Activated CD4-positive, alpha-beta T cell treated with anti-CD3 and anti-CD28 coated beads, Interleukin-2, amount 10 ng/mL, durations not matched to agents 7 days and 5 days (primary cell): ENCODE measurements at places on chromosomes 3 and 15. TPM values are rescaled to one million over a fixed set of nuclear protein-coding genes. Genes with fewer than 3 reads are reported as not detected.

Gene PPP1R2
- 85.9 TPM for total RNA-seq

Gene IL16
- 239 TPM for total RNA-seq

Gene DET1
- total RNA-seq: 4.9 TPM

Gene CLDN11
- not detected for total RNA-seq

Gene MITF
- 0.10 TPM for total RNA-seq

Gene SLCO3A1
- total RNA-seq: 46.8 TPM

Gene POPDC2
- 2.9 TPM for total RNA-seq

Gene ZNF662
- total RNA-seq: 0.25 TPM

Gene CCRL2
- 5.8 TPM for total RNA-seq

Gene SLC51A
- total RNA-seq: not detected

Gene AADACL2
- total RNA-seq: not detected

Gene SLC33A1
- total RNA-seq: 26.7 TPM

Gene MUC20
- total RNA-seq: 1.4 TPM

Gene FBLN2
- not detected for total RNA-seq

Gene FOXB1
- total RNA-seq: 0.57 TPM

Gene ANKRD63
- total RNA-seq: not detected

Gene CX3CR1
- total RNA-seq: 0.60 TPM

Gene MYO9A
- 21.8 TPM for total RNA-seq

Gene RNF111
- 44.2 TPM for total RNA-seq

Gene GOLGA8R
- 2.7 TPM for total RNA-seq

Gene AHSG
- total RNA-seq: not detected

Gene CACNA2D3
- not detected for total RNA-seq

Gene IGF2BP2
- not detected for total RNA-seq

Gene PTX3
- total RNA-seq: 0.40 TPM

Gene SLC6A20
- total RNA-seq: not detected

Gene GLDN
- total RNA-seq: not detected

Gene TMEM45A
- total RNA-seq: 0.17 TPM

Gene SCN10A
- not detected for total RNA-seq

Gene CADM2
- not detected for total RNA-seq

Gene TOMM70
- 43.6 TPM for total RNA-seq

Gene UROC1
- total RNA-seq: not detected

Gene PIGZ
- total RNA-seq: 2.6 TPM

Gene CCNL1
- 258 TPM for total RNA-seq

Gene ANKRD34C
- total RNA-seq: not detected

Gene SLC12A1
- total RNA-seq: not detected

Gene ISL2
- 0.82 TPM for total RNA-seq

Gene NFKBIZ
- total RNA-seq: 33.7 TPM

Gene BTLA
- total RNA-seq: 47.5 TPM

Gene SLC22A13
- 0.37 TPM for total RNA-seq

Gene BBX
- total RNA-seq: 45.4 TPM

Gene SRGAP3
- total RNA-seq: 4.0 TPM
